ENCODE measurements at places on chromosomes 5 and 9.

DNA sequence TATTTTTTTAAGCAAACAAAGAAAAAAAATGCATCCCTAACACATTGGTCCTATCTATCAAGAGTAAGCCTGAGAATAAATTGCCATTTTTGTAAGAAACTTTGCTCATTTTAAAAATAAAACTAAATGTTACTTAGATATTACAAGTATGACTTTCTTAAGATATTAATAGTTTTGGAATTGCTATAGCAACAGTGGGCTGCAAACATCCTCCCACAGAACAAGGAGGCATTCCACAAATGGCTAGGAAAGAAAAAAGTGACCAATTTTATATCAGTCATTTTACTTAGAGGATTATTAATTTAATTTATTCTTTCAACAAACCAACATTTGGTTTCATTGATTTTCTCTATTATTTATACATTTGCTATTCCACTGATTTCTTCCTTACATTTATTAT is 63.7 kb downstream of the LURAP1L start:
- no peak for DNase-seq

GRCh38 chr5:88045931-88046461 is 222.6 kb downstream of the TMEM161B start:
- no peak for DNase-seq

DNA sequence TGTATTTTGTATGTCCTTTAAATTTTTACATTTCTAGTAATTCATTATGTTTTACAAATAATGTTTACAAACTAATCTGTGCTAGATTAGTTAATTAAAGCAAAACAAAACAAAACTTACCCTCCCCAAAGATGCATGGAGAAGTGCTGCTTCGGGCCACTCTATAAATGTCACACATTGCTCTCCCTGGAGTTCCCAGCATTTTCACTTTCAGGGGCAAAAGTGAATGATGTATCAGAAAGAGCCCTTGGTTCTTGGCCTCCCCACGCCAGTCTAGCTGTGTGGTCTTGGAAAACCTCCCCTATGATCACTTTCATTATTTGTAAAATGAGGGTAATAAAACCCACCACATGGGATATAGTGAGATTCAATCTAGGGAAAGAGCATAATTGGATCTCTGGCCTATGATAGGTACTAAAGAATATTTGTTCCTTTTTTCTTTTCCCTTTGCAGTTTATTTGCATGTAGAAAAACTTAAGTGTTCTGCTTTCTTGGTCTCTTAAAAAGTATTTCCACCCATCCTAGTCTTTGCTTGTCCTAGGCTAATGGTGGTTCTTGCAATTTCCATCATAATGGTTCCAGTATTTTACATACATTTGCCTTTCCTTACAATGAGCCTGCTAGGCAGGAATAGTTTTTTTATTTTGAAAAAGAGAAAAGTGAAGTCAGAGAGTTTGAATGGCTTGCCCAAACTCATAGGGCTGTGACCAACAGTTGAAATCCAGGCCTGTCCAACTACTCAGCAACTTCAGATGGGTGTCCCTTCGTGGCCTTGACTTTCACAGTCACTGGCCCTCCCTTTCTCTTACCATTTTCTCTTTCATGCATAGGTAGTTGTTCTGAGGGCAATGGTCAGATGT is 184.5 kb upstream of the KLF4 start:
- DNase-seq: no peak

GRCh38 chr5:116699332-116699731 is 124.7 kb upstream of the SEMA6A start:
- no peak for DNase-seq

DNA sequence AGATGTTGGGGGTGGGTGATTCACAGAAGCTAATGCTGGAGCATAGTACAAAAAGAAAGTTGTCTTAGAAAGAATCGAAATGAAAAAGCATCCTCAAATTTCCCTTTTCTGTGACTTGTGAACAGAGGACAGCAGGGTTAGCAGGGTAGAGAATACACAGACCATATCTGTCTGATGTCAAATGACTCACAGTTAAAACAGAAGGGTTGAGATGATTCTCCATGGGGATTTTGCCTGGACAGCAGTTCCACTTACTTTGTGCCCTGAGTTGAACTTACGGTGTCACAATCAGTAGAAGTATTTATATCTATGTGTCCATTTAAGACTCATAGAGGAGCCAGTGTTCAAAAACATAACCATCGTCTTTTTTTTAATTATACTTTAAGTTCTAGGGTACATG is 801.6 kb downstream of the KCTD16 start:
- DNase-seq: no peak

All from stimulated activated CD4-positive, alpha-beta T cell treated with anti-CD3 and anti-CD28 coated beads, TNF-alpha, amount 100 ng/mL, for 1 hour (primary cell).